ENCODE measurements at places on chromosomes 5 and 9. TPM values are rescaled to one million over a fixed set of nuclear protein-coding genes. Genes with fewer than 3 reads are reported as not detected.

The SLC6A18 gene
- not detected for total RNA-seq

The BTNL8 gene
- total RNA-seq = 0.27 TPM

The INSL4 gene
- total RNA-seq = not detected

The HSPB3 gene
- total RNA-seq = 0.68 TPM

The IFNA13 gene
- not detected for total RNA-seq

The RNF183 gene
- not detected for total RNA-seq

The LIX1 gene
- total RNA-seq = 3.6 TPM

The FBP1 gene
- total RNA-seq = 2.2 TPM

The GARIN3 gene
- total RNA-seq = not detected

The IRF1 gene
- total RNA-seq = 21.8 TPM

The ACTBL2 gene
- total RNA-seq = not detected

GRCh38 chr9:7788772-7789171, 10.8 kb downstream of the DMAC1 start:
- DNase-seq = no peak
- H3K4me1 ChIP-seq = no peaks in the 10 kb centered on the region
- H3K36me3 ChIP-seq = no peaks in the 10 kb centered on the region
- no peaks in the 10 kb centered on the region for H3K27me3 ChIP-seq
- no peak overlapping the region for H3K27ac ChIP-seq
- H3K4me3 ChIP-seq = no peak overlapping the region

DNA sequence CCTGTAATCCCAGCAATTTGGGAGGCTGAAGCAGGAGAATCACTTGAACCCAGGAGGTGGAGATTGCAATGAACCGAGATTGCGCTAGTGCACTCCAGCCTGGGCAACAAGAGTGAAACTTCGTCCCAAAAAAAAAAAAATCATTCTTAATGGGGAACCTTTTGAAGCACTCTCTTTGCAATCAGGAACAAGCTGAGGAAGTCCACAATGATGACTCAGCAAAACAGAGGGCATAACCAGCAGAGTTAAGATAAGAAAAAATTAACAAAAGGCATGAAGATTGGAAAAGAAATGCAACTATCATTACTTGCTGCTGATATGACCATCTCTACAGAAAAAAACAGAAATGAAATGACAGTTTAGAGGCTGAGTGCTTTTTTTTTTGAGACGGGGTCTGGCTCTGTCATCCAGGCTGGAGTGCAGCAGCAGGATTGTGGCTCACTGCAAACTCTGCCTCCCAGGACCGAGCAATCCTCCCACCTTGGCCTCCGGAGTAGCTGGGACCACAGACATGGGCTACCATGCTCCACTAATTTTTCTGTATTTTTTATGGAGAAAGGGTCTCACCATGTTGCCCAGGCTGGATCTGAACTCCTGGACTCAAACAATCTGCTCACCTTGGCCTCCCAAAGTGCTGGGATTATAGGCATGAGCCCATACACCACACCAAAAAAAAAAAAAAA, 88.0 kb downstream of the FNBP1 start:
- H3K4me3 ChIP-seq = no peak overlapping the region
- peaks cover 58% of the 10 kb centered on the region for H3K36me3 ChIP-seq
- H3K4me1 ChIP-seq = peaks cover 37% of the 10 kb centered on the region

DNA sequence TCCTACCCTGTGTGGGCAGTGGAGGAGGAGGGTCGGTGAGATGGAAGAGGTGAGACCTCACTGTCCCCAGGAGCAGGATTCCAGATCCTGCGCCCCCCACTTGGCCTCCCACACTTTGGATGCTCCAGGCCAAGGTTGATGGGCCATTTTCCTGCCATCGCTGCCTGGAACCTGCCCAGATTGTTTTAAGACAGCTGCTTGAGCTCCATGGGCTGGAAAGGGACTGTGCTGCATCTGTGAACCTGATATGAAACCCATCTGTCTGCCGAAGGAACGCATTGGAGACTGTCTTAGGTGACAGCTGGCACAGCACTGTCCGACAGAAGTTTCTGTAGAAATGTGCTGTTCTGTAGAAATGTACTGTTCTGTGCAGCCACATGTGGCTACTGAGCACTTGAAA, 72.7 kb upstream of the SLC25A48 start:
- no peak for DNase-seq
- H3K27me3 ChIP-seq = peaks cover 4% of the 10 kb centered on the region
- no peaks in the 10 kb centered on the region for H3K4me1 ChIP-seq
- H3K36me3 ChIP-seq = no peaks in the 10 kb centered on the region
- H3K4me3 ChIP-seq = no peak overlapping the region

- H3K27me3 ChIP-seq = no peaks in the 10 kb centered on the region
- no peak for DNase-seq
- no peaks in the 10 kb centered on the region for H3K4me1 ChIP-seq
- no peaks in the 10 kb centered on the region for H3K36me3 ChIP-seq
- no peak overlapping the region for H3K27ac ChIP-seq
Observed at GRCh38 chr5:66620711-66621110, 24.5 kb downstream of the MAST4 start.

- no peak overlapping the region for H3K4me3 ChIP-seq
- no peak for DNase-seq
- no peaks in the 10 kb centered on the region for H3K36me3 ChIP-seq
- no peaks in the 10 kb centered on the region for H3K27me3 ChIP-seq
Observed at GRCh38 chr9:33192493-33193255, 25.5 kb upstream of the B4GALT1 start.

- no peaks in the 10 kb centered on the region for H3K36me3 ChIP-seq
- H3K27me3 ChIP-seq = no peaks in the 10 kb centered on the region
- no peak overlapping the region for H3K4me3 ChIP-seq
- no peak for DNase-seq
- H3K4me1 ChIP-seq = no peaks in the 10 kb centered on the region
- H3K27ac ChIP-seq = no peak overlapping the region
Observed at GRCh38 chr5:97838214-97838613, 655.2 kb upstream of the RIOK2 start.

GRCh38 chr9:89655990-89656657, 51.3 kb downstream of the GADD45G start:
- peak; percentile 72 for DNase-seq
- peaks cover 14% of the 10 kb centered on the region for H3K4me1 ChIP-seq
- no peaks in the 10 kb centered on the region for H3K36me3 ChIP-seq
- no peak overlapping the region for H3K27ac ChIP-seq
- no peak overlapping the region for H3K4me3 ChIP-seq
- no peaks in the 10 kb centered on the region for H3K27me3 ChIP-seq

GRCh38 chr5:96577909-96578308, 84.3 kb upstream of the CAST start:
- no peak for DNase-seq
- no peaks in the 10 kb centered on the region for H3K36me3 ChIP-seq

- no peak overlapping the region for H3K4me3 ChIP-seq
- no peaks in the 10 kb centered on the region for H3K36me3 ChIP-seq
- no peaks in the 10 kb centered on the region for H3K4me1 ChIP-seq
Observed at GRCh38 chr5:54895816-54896341, 89.5 kb downstream of the ESM1 start.

DNA sequence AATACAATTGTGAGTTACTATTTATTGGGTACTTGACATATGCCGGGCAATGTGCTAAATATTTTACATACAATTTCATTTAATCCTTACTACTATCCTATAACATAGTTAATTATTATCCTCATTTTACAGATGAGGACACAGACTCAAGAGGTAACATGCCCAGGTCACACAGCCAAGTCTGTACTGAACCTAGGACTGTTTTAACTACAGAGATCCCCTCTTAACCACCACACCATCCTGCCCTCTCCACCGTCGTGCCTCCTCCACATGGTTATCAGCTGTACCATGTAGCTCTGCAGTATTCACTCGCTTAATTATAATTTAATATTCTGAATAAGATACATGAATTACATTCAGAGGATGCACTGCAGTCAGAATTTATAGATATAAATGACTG, 5.3 kb downstream of the RAB14 start:
- no peak overlapping the region for H3K4me3 ChIP-seq
- DNase-seq = no peak
- H3K27ac ChIP-seq = no peak overlapping the region
- H3K27me3 ChIP-seq = no peaks in the 10 kb centered on the region
- no peaks in the 10 kb centered on the region for H3K4me1 ChIP-seq

GRCh38 chr5:174718880-174719610, 5.3 kb upstream of the MSX2 start:
- H3K4me1 ChIP-seq = peaks cover 20% of the 10 kb centered on the region
- no peak for DNase-seq
- H3K27ac ChIP-seq = no peak overlapping the region
- H3K27me3 ChIP-seq = peaks cover 87% of the 10 kb centered on the region
- no peak overlapping the region for H3K4me3 ChIP-seq

GRCh38 chr5:170491479-170491878, 12.3 kb upstream of the KCNIP1 start:
- no peaks in the 10 kb centered on the region for H3K27me3 ChIP-seq
- no peak for DNase-seq
- H3K36me3 ChIP-seq = no peaks in the 10 kb centered on the region
- H3K27ac ChIP-seq = peak overlapping the region; percentile 22
- H3K4me3 ChIP-seq = no peak overlapping the region

- H3K36me3 ChIP-seq = no peaks in the 10 kb centered on the region
- no peak overlapping the region for H3K27ac ChIP-seq
- H3K4me1 ChIP-seq = no peaks in the 10 kb centered on the region
- no peak for DNase-seq
- H3K4me3 ChIP-seq = no peak overlapping the region
Observed at GRCh38 chr5:122367456-122367855, 55.4 kb downstream of the SNCAIP start.

DNA sequence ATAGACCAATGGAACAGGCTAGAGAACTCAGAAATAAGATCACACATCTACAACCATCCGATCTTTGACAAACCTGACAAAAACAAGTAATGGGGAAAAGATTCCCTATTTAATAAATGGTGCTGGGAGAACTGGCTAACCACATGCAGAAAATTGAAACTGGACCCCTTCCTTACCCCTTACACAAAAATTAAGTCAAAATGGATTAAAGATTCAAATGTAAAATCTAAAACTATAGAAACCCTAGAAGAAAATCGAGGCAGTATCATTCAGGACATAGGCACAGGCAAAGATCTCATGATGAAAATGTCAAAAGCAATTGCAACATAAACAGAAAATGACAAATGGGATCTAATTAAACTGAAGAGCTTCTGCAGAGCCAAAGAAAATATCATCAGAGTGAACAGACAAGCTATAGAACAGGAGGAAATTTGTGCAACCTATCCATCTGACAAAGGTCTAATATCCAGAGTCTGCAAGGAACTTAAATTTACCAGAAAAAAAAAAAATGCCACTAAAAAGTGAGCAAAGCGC, 43.8 kb downstream of the MRPS27 start:
- no peak for DNase-seq
- no peak overlapping the region for H3K27ac ChIP-seq
- H3K27me3 ChIP-seq = no peaks in the 10 kb centered on the region
- H3K4me1 ChIP-seq = peaks cover 28% of the 10 kb centered on the region
- no peak overlapping the region for H3K4me3 ChIP-seq
